Cortex of kidney (tissue), 1 donor: ENCODE measurements at places on chromosomes 2 and 18.

- DNase-seq = no peak
Measured at GRCh38 chr2:120347396-120348060, 1.6 kb downstream of the INHBB start.

DNA sequence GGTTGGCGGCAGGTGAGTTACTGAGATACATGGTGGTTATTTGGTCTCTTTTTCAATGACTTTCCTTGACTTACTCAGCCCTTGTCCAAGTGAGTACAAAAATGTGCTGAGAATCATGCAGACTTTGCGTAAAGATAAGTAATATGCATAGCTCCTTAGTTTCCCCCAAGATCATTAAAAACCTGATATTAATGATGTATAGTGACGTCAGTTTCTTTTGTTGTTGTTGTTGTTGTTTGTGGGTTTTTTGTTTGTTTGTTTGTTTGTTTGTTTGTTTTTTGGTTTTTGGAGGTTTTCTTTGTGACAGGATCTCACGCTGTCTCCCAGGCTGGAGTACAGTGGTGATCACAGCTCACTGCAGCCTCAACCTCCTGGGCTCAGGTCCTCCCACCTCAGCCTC, 14.9 kb upstream of the FTCDNL1 start:
- DNase-seq = no peak

GRCh38 chr2:21837168-21837960, 713.6 kb downstream of the TDRD15 start:
- no peak for DNase-seq

DNA sequence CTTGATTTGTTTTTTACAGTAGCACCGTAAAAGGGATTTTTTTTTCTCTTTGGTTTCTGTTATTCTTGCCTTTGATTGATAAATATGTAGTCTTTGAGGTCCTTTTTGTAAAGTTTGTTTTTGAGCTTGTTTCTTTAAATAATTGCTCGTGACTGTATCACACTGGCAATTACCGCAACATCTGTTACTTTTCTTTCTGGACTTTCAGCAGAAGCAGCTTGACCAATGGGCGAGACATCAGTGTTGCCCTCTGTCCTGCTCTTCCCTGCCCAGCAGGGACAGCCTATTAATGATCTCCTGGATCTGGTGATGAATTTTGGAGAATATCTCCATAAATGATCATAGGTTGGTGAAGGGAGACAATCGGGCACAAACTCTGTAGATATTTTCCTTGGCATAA, 74.9 kb downstream of the TDRD15 start:
- no peak for DNase-seq

DNA sequence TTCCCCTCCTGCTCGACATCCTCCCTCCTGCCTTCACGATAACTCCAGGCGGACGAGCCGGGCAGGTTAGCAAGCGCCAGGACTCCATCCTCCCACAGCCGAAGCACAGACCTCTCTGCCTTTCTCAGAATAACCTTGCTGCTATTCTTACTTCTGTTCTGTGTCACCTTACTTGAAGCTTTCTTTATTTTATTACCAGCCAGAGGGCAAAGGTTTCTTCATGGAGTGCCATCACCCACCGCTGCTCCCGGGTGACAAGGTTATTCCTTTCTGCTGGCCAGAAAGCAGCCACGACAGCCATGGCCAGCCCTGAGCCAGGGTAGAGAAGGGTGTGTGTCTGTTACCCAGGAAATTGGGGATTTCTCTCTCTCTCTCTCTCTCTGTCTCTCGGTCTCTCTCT, 227.1 kb downstream of the ANAPC1 start:
- DNase-seq = no peak

GRCh38 chr2:67499989-67500388, 102.9 kb downstream of the ETAA1 start:
- no peak for DNase-seq

GRCh38 chr2:112821142-112821541, 15.4 kb downstream of the IL1B start:
- no peak for DNase-seq

- DNase-seq = no peak
Measured at GRCh38 chr2:35428548-35428947, 927.0 kb upstream of the CRIM1 start.

DNA sequence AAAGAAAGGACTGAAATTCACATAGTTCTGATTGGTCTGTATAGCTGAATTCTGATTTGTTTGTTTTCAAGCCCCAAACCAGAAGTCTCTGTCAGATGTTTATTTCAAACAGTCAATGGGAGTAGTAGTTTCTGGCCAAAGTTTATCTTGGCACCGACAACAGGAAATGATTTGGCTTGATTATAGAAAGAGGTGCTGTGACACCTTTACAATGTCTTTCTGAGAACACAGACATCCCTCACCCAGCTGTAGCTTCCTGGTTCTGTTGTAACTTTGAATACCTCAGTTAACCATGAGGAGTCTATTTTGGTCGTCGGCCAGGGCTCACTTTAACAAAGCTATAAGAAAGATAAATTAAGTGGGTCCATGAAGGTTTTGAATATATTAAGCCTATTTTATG, 545.0 kb upstream of the ZNF804A start:
- DNase-seq = no peak

GRCh38 chr2:15115776-15116175, 445.4 kb downstream of the NBAS start:
- DNase-seq = no peak

DNA sequence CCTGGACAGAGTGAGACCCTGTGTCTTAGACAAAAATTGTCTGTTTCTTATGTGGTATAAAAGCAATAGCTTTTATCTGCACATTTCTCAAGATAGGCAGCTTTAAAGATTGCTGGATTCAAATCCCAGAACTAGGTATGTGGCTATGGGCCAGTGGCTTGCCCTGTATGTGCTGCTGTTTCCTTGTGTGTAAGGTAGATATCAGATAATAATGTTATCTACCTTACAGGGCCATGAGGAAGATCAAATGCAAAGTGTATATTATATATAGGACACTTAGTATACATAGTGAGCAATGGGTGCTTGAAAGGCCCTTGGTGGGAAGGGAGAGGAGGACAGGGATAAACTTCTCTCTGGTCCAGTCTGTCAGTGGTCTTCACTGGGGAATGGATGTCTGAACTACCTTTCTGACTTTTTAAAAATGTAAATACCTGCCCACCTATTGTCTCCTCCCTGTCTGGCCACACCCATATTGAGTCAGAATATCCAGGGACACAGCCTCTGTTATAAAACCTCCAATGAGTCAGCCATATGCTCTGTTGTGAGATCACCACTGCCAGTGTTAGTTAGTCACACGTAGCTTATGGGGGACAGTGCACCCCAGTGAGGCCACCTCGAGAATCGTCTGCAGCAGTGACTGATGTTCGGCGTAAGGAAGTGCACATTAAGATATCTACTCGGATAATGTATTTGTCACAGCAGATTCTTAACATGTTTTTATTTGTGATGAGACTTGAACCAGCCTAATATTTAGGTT, 383.4 kb downstream of the PTPRM start:
- no peak for DNase-seq

DNA sequence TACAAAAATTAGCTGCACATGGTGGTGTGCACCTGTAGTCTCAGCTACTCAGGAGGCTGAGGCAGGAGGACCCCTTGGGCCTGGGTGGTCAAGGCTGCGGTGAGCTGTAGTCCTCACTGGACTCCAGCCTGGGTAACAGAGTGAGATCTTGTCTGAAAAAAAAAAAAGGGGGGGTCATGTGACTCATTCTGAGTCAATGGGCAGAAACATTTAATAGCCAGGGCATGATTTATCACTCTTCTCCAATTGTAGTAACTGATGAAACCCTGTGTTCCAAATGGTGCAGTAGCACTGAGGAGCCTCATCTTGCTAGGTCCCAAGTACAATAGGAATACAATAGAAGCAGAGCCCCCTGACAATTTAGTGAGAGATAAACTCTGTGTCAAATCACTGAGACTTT, 78.9 kb upstream of the CCDC68 start:
- no peak for DNase-seq

DNA sequence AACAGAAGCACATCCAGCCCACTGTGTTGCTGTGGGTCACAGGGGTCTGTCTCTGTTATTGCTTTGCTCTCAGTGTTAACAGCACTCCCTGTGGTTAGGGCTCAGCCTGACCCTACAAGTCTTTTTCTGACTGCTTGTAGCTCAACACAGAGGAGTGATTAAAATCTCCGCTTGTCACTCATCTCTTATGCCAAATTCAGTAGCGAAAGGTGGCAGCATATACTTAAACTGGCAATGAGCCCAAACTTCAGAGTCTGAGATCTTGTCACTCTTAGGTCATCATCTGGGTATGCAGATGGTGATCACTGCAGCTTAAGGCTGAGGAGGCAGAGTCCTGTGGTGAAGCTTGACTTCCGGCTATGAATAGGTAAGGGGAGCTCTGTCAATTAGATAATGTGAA, 63.3 kb upstream of the CSRNP3 start:
- no peak for DNase-seq
